ENCODE measurements at places on chromosomes 1 and 21.

DNA sequence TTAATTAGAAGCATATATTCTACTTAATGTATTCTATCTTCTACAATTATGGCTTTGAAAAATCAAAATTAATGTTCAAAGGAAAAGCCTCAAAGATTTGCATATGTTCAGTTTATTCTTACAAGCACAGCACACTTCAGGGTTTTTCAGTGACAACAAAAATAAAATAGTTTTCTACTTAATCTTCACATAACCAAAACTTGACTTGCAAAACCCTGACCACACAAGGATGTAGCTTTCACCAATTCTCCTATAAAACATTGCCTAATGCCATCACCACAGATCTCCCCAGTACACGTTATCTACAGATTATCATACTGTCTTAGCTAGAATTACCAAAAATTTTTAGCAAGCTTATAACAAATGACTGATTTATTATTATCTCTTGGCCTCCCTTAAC is 23.3 kb downstream of the LPAR3 start:
- no peak for DNase-seq

DNA sequence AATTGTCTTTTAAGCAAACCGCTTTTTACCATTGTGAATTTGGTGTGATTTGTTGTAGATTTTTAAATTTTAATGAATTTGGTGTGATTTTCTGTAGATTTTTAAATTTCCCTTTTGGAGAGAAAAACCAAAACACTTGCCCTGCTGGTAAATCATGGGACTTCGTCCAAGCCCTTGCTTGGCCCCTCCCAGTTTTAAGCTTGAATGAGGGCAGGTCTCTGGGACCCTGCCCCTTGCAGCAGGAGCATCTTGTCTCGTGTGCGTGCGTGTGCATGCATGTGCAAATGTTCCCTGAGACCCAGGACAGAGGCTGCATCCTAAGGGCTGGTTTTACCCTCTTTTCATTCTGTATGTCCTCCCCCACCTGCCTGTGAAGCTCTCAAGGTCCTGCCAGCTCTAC is 248.6 kb downstream of the GREM2 start:
- no peak for DNase-seq

DNA sequence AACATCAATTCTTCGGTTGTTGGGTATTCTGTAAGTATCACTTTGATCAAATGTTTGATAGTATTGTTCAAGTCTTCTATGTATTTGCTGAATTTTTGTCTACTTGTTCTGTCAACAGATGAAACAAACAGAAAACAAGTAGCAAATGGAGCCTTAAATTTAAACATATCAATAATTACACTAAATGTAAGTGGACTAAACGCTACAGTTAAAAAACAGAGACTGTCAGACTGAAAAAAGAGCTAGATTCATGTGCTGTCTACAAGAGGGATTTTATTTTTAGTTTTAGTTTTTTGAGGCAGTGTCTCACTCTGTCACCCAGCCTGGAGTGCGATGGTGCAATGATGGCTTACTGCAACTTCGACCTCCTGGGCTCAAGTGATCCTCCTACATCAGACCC is 10.7 kb upstream of the RAD54L start:
- no peak for DNase-seq

GRCh38 chr21:42552407-42553336 is 39.0 kb downstream of the SLC37A1 start:
- DNase-seq, result no peak

DNA sequence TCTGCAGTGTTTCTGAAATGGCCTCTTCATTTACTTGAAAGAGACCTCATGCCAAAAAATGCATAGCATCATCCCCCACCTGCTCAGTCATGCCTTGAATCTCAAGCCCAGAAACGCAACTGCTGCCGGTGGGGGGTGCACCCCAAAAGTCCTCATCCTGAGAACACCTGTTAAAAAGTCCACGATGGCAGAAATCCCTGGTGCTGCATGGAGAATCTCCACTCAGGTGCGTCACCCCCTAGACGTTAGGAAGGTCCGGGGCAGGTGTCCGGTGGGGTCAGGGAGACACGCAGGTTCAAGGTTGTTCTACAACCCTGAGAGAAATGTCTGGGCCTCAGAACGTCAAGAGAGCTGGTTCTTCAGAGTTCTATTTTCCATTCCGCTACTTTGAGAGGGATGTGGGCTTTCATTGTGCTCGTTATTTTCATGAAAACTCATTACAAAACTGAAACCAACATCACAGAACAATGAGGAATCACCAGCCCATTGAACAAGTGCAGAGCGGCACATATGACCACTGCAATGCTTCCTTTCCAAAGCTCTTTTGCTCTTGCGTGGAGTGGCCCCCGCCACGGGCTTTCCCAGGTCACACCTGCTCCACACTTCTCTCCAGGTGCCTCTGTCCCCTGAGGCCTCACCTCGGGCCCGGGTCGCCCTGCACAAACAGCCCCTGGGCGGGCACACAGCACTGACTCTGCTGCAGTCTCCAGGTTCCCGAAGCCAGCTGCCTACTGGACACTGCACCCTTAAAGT is 201.9 kb downstream of the TOMM20 start:
- no peak for DNase-seq

DNA sequence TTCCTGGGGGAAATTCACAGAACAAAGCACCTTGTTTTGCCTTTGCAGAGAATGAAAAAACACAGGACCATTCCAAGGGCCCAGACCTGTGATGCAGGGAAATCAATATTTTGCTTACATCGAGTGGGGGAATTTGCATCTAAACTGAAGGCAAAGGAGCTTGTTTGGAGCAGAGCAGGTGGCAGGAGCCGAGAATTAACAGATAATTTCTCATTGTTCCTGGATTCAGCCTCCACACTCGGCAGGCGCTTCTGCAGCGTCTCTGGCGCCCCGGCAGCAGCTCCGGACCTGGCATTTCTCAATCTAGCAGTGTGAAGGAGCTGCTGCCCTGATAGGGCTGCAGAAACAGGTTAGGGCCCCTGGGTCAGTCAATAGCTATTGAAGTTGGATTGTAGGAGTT is 2.0 kb upstream of the SYT6 start:
- DNase-seq, result no peak

DNA sequence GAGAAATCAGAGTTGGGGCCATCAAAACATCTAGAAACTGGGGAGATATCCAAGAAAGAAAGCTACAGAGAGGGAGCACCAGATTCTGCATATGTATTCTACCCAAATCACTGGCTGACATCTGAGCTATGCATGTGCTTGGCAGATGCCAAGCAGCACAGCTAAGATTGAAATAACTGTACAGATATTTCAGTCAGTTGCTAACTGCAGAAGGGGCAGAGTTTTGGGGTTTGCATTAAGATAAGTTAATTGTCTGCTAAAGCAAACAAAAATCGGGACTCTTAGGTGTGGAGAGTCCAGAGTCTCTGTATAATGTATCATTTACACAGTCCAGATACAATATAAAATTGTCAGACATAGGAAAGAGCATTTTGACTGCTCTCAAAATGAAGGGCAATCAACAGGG is 437.1 kb downstream of the PTBP2 start:
- DNase-seq, result no peak
